Stimulated activated naive CD8-positive, alpha-beta T cell treated with anti-CD3 and anti-CD28 coated beads, Interleukin-15, amount 100 ng/mL, for 72 hours (primary cell): ENCODE measurements at places on chromosomes 2 and 18.

DNA sequence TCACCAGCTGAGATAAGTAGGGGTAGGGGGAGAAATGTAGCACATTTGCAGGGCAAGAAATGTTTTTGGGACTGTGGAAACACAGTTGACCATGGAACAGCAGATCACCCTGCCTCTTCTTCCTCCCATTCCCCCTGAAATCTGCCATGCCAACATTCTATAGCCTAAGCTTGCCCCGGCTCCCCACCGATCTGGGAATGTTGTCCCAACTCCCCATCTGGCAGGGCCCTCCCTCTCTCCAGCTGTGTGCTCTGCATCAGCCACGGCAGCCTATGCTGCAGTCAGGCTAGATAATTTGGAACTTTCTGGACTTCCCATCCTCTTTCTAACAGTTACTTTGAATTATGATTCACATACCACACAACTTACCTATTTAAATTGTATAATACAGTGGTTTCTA is 425.1 kb upstream of the RAB6C start:
- DNase-seq: no peak

DNA sequence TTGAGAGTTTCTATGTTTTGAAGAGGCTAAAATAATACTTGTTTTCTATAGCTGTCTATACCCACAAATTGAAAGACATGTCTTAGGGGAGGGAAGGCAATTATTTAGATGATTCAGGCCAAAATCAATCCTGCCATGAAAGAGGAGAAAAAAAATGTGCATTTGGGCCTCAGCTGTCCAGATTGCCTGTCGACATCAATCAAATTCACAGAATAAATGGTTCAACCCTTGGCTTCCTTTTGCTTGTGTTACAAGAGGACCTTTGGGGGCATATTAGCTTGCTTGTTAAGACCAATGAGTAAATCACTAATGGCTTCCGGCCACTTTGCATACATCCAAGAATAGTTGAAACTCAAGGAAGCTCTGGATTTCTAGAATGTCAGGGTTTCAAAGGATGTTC is 900.8 kb upstream of the CELF4 start:
- no peak for DNase-seq

DNA sequence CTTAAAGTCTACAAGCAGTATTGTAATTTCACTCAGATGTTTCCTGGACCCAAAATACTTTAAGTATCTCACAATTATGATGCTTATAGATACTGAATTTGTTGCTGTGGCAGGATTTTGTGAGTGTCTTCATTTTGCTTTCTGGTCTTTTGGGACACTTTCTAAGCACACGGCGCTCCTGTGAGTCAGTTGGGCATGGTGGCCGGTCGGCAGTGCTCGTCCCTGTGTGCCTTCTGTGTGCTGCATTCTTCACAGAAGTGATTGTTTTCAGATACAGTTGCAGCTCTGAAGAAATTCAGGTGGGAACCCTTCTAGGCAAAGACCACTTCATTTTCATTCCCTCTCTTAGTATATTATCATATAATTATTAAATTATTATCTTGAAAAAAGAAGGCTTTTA is 273.3 kb downstream of the ZNF407 start:
- DNase-seq: no peak

GRCh38 chr2:164976301-164976700 is 21.0 kb upstream of the SLC38A11 start:
- DNase-seq: no peak

DNA sequence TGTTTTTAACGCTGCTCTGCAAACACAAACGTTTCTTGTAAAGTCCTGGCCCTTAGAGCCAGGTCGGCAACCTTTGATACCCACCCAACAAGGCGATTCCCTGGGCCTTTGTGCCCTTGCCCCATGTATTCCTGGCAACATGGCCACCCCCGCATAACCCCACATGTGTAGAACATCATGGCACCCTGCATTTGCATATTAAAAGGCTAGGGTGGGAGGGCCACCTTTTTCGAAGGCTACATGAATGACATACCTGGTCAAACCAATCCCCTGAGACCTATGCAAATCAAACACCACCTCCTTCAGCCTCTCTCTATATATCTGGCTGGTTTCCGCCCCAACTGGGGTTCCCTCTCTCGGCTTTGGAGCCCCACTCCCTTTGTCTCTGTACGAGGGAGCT is 105.2 kb downstream of the MYO5B start:
- no peak for DNase-seq

- DNase-seq: no peak
These were observed 62.3 kb downstream of the UBE2E3 start for GRCh38 chr2:181042706-181043105.

- no peak for DNase-seq
These were observed 47.6 kb downstream of the SF3B1 start for GRCh38 chr2:197387179-197387578.

- no peak for DNase-seq
These were observed 64.0 kb downstream of the BOD1L2 start for GRCh38 chr18:57210716-57211411.

DNA sequence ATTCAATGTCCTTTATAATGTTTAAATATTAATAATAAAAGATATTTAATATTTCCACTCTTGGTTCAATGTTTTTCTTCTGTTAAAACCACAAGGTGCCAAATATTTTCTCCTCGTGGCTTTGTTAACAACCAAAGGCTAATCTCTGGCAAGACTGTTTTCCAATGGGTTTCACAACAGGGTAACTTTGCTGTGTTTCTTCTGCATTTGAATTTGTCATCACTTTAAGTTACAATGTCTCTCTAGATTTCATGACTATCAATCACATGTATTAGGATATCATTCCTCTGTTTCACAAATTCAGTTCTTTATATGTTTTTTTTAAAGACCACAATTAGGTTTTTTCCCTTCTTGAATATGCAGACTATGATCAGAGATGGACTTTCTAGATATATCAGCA is 469.8 kb upstream of the ACVR2A start:
- DNase-seq: no peak
